Fibroblast of the conjunctiva (primary cell): ENCODE measurements at places on chromosomes 3 and 15.
A peak's percentile ranks its signal among the peaks of the same experiment; 100 is the strongest.

- no peak for DNase-seq
Measured at GRCh38 chr15:99365242-99365641, 114.0 kb downstream of the LRRC28 start.

DNA sequence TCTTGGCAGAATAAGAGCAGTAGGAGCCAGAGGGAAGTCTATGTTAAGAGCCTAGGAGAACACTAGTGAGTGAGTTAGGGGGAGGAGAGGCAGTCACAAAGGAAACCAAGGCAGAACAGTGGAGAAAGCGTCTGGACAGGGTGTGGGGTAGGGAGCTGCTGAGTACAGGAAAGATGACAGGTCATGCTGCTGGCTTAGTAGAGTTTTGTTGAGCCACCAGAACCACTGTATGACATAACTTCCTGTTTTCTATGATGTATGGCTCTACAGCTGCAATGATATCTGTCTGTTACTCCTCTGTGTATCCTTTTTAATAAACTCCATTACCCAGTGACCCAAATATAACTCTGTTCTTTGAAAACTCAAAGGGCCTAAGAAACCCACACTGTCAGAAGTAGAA lies 10.6 kb upstream of the STT3B start:
- no peak for DNase-seq

DNA sequence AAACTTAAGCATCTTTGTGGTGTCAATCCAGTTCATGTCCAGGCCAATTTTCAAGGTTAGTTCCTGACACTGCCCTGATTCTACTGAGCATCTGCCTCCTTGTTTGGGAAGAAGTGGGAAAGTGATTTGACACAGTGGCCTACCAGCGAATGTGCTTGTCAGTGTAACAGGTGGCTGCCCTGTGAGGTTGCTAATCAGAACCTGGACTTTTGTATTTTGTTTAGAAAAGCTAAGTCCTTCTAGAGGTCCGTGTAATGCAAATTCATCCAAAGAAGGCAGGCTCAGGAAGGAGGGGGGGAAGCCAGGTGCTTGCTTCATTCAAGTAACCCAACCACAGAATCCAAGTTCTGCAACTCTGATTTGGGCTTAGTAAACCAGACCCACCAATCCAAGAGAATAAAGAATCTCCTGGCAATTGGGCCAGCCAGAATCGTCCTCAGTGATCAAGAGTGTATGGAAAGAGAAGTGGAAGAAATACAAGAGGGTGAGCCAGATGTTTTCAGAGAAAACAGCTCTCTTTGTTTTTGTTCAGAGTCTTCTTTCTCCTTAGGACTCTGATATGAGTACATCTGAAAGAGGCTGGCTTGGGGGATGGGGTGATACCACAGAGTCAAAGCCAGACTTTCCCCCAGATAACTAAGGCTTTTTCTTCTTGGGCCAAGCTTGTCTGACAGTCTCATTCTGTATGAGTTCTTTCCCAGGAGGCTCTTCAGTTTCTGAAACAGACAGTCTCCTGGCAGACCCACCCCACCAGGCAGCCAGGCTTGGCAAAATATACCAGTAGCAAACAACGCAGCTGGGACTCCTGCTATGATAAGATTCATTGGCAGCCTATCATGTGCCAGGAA lies 508.9 kb upstream of the TBL1XR1 start:
- no peak for DNase-seq

DNA sequence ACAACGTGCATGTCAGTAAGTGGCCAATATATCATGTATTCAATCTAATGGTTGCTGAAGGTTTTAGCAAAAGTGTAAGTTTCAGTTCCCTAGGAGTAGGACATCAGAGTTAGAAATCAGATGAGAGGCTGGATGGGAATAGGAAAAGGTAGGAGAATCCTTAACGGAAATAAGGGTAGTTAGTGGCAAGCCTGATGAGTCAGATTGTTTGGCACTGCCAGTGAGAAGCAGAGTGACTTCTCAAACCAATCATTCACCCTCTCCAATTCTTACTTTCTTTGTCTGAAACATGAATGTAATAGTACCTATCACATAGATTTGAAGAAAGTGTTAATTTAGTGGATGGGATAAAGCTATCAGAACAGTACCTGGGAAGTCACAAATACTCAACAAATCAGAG lies 894.0 kb downstream of the NTRK3 start:
- no peak for DNase-seq

DNA sequence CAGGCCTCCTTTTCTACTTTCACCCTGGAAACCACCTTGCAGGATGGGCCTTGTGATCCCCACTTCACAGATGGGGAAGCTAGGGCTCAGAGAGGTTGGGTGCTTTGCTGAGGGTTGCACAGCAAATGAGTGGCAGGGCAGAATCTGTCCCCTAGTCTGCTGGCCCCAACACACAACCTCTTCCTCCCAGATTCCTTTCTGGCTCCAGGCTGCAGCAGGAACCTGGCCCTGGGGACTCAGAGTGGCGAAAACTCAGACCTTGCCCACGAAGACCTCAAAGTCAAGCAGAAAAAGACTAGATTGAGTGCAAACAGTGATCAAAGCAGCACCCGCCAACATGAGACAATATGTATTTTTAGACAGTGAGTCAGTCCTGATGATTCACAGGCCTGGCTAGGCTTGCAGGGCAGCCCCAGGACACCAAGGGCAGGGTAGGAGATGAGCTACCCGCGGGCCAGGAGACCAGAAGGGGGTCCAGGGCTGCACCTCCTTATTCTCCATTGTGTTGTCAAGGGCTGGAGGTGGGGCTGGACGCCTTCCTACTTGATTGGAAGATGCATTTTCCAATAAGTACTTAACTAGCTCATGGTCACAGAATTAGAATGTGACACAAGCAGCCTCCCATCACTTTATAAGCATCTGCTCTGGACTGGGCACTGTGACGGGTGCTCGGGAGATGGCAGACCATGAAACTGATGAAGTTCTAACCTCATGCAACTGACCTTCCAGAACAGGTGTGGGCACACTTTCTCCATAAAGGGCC lies 23.9 kb downstream of the GOLGA6L2 start:
- DNase-seq = no peak

- DNase-seq = no peak
Measured at GRCh38 chr3:151866711-151867410, 6.6 kb upstream of the SUCNR1 start.

DNA sequence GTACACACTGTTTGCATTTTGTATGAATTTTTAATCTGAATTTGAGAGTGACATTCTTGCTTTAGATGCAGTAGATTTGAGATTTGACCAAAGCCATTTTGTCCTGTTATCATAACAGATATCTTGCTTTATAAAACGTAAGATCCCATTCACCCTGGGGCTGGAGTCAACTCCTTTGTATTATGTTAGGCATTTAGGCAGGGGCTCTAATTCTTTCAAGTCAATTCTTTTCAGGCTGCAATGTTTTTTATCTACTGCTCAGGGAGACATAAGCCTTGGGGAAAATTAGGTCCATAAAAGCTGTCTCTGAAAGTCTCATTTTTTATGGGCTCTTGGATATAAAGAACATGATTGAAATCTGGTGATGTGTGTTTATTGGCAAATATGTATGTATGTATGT lies 53.0 kb upstream of the CADPS start:
- no peak for DNase-seq

DNA sequence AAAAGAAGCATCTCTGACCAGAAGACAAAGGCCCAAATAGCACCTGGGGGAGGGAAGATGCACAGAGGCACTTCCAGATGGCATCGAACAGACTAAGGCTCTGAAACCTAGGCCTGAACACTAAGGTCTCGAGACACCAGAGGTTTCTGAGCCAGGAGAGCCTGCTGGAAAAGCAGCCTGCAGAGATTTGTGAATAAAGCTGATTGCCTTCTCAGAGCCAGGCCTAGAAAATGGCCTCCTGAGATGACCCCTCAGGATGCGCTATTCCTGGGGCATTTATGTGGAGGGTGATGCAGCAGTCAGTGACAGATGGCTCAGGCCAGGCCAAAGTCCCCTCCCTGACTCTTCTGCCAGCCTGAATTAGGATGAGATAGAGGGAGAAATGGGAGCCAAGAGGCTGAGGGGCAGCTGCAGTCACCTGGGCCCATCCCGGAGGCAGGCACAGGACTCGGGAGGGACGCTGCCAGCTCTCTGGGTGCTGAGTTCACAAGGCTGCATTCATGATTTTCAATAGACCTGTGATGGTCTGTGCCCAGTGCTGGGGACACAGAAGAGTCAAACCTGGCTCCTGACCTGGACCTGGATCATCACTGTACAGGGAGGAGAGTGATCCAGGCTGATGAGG lies 6.9 kb downstream of the PRSS50 start:
- DNase-seq = no peak

DNA sequence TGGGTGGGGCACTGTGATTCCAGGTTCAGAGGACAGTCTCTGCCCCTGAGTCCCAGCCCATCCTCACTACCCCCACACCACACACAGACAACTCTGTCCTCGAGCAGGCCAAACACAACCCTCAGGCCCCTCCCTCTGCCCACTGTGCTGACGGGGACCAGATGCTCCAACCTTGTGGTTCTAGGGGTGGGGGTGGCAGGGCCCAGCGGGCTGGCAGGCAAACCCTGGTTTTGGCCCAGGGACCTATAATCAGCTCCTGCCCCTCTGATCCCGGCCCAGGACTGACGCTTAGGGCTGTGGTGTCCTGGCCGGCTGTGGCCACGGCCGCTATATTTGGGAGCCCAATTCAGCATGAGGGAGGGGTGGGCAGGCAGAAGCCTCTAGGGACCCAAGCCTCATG lies 5.0 kb upstream of the MYL3 start:
- DNase-seq = no peak

DNA sequence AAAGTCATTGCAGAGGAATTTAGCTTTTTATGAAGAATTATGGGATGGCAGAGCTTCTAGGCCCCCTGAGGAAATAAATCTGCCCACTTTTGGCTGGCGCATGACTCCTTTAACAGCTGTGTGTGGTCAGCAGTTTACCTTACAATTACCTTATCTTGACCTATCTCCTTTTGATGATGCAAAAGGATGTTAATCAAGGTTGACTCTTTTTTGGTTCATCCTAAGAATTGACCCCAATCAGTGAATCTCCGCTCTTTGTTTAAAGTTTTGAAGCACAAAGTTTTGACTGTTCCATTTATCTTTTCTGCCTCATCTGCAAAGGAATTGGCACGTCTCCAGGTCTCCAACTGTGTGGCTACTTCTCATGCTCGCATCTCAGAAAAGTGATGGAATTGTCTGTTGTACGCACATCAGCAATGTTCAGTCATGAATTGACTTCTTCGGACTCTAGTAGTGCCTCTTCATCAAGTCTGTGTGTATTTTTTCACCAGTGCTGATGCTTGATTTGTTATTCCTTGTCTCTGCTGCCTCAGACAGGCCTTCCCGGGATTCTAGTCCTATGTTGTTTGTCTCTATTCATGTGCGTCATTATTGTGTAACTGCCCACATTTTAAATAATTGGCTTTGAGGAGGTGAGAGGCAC lies 196.2 kb upstream of the CFAP20DC start:
- no peak for DNase-seq

DNA sequence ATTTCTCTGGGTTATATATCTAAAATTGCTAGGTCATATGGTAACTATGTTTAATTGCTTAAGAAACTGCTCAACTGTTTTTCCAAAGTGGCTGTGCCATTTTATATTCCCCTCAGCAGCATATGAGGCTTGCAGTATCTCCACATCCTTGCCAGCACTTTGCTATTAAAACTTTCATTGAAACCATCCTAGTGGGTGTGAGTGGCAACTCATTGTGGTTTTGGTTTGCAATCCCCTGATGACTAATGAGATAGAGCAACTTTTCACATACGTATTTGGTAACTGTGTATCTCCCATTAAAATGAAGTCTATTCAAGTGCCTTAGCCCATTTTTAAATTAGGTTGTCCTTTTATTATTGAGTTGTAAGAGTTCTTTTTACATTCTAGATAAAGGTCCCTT lies 17.3 kb downstream of the KPNA1 start:
- peak; percentile 65 for DNase-seq

- peak; percentile 30 for DNase-seq
Measured at GRCh38 chr3:19885468-19885867, 48.5 kb downstream of the EFHB start.

DNA sequence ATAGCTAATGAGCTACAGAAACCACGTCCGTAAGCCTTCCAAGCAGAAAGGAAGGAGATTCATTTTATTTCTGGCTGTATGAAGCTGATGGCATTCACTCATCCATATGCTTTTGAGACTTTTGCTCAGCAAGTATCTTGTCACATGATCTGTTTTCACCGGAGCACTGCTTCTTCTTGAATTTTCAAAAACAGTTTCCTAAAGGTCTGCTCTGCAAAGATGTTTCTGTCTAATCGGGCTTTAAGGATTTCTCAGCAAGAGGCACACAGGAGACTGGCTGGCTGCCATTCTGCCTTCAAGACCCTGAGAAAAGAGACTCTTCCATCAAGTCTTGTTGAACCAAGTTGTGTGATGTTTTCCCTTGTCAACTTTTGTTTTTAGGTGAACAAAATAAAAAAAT lies 289.6 kb upstream of the LYSMD4 start:
- DNase-seq = no peak

DNA sequence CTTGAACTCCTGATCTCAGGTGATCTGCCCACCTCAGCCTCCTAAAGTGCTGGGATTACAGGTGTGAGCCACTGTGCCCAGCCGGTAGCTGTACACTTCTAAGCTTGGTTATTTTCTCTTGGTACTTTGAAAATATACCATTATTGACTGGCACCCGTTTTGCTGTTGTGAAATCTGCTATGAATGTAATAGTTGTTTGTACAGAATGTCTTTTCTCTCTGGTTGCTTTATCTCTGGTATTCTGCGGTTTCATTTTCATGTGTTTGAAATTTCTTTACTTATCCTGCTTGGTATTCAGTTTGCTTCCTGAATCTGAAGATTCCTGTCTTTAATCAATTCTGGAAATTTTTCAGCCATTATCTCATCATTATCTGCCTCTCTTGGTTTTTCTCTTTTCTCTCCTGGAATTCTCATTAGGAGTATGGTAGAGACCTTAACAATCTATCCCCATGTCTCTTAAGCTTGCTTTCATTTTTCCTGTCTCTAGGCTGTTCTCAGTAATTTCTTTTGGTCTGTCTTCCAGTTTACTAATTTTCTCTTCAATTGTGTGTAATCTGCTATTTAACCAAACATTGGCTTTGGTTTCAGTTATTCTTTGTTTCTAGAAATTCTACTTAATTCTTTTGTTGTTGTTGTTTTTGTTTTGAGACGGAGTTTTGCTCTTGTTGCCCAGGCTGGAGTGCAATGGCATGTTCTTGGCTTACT lies 2.8 kb upstream of the PAK2 start:
- no peak for DNase-seq

- DNase-seq = no peak
Measured at GRCh38 chr3:163953526-163953925, 1124.8 kb downstream of the SI start.

DNA sequence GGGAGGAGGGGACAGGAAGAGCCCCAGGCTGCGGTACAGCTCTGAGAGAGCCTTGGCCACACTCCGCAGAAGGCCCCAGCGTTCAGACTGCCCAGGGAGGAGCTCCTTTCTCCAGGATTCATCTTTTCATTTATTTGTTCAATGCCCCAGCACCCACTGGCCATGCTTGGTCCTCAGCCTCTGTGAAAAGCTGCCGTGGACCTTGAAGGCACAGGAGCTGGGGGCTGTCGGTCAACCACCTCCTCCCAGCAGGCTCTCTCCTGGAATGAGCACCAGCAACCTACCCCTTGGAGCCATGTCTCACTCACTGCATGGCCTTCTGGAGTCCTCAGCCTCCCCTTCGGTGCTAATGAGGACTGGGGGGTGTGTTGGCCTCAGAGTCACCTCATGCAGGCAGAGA lies 21.6 kb upstream of the PRR23E start:
- DNase-seq = no peak
